Stimulated activated CD4-positive, alpha-beta T cell treated with anti-CD3 and anti-CD28 coated beads, Interleukin-12 subunit alpha, Interleukin-12 subunit beta, amount 100 ng/mL, for 4 hours (primary cell): ENCODE measurements at places on chromosomes 1 and 21.

DNA sequence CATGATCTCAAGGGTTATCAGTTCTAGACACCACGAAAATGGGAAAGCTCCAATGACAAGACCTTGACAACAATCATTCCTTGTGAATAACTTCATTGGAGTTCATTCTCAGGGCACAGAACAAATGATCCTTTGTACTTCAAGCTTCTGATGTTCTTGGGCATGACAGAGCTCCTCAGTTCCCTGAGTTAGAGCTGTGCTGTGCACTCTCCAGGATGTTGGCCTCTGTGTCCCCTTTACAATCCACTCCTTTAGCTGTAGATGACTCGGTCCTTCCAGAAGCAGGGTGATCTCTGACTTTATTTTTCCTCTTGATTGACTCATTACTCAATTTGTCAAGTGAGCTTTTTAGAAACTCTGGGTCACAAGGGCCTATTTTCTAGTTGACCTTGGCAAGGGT, 3.9 kb upstream of the FAM78B start:
- DNase-seq = no peak

GRCh38 chr1:11978301-11978700, 1.9 kb upstream of the MFN2 start:
- DNase-seq = no peak

- DNase-seq = no peak
These were observed 14.3 kb upstream of the PROK1 start for GRCh38 chr1:110436635-110437034.

DNA sequence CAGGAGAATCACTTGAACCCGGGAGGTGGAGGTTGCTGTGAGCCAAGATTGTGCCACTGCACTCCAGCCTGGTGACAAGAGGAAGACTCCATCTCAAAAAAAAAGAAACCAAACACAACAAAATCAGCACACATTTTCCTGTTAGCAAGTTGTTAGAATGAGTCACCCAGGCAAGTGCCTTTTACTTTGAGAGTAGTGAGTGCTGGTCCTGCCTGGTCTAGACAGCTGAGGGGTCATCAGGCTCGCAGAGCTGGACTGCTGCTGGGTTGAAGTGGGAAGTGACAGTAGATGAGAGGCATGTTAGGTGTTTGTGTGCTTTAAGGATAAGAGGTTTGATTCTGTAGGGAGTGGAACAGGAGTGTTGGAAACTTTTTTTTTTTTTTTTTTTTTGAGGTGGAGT, 31.9 kb downstream of the GNPAT start:
- no peak for DNase-seq

- DNase-seq = no peak
These were observed 28.0 kb downstream of the DENND2D start for GRCh38 chr1:111172463-111172862.

DNA sequence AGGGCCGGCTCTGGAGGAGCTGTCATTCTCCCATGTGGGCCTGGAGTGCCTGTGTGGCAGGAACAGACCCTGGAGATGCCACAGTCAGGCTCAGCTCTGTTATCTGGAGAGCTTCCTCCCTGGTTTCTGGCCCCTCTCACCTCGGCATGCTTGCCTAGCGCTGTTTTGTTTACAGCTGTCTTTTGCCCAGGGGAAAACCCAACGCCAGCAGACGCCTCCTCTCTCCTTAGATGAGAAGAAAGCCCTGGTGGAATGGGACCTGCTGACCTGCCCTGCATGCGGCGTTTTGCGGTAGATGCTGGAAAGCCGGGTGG, 104.9 kb downstream of the CRYAA start:
- no peak for DNase-seq

DNA sequence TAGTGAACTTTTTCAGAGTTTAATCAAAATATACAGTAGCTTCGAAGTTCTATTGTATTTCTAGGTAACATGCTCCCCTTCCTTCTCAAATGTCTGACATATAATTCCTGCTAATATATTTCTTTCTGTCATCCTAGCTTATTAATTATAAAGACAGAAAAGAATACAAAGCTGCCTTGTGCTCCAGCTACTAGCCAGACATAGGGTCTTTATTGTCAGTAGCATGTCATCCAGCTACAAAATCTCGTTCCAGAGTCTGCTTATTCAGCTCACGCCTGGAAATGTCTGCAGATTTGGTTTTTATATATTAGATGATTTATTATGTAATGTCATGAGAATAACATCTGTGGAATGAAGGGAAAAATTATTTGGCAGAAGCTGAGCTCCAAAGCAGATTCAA, 1102.8 kb downstream of the BRINP3 start:
- DNase-seq = no peak

GRCh38 chr1:21782349-21782867, 541 bp downstream of the USP48 start:
- DNase-seq = peak; percentile 33

DNA sequence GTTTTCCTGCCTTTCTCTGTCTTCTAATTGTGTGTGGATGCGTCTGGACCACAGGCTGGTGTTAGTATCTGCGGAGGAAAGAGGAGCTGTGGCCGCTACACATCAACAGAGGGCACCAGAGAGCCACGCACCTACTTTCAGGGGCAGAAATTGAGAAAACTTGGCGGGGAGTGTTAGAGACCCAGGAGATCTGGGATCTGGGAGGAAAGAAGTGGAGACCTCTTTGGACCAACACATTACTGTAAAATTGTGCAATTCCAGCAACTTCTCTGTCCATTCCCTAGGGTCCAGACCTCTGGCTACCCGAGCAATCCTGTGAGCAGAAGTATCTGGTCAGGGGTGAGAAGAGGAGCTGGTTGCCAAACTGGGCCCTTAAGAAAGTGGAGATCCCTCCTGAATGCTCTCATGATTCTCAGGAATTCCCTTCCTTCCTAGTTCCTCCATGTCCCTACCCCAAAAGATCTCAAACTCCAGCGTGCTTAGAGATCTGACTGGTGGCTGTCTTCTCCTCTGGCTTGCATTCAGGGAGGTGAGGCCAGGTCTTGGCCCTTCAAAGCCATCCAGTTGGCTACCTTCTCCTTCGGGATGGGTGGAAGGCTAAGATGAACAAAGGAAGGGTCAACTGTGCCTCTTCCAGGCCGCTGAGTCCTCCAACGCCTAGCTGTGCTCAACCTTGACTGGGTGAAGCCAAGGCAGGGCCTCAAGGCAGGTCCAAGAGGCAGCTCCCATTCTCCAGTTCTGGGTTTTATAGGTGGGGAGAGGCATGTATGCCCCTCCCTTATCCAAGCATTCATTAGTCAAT, 1.2 kb upstream of the KIRREL1 start:
- peak; percentile 28 for DNase-seq

DNA sequence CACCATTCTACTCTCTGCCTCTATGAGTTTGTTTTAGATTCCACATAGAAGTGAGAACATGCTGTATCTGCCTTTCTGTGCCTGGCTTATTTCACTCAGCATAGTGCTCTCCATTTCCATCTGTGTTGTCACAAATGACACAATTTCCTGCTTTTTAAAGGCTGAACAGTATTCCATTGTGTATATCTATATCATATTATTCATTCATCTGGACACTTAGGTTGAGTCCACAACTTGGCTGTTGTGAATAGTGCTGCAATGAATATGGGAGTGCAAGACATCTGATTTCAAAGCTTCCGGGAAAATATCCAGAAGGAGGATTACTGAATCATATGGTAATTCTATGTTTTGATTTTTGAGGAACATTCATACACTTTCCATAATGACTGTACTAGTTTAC, 20.1 kb upstream of the DONSON start:
- no peak for DNase-seq

- DNase-seq = no peak
These were observed 235.5 kb upstream of the RRP15 start for GRCh38 chr1:218049641-218050040.

- no peak for DNase-seq
These were observed 28.3 kb downstream of the MTF2 start for GRCh38 chr1:93107395-93107794.

DNA sequence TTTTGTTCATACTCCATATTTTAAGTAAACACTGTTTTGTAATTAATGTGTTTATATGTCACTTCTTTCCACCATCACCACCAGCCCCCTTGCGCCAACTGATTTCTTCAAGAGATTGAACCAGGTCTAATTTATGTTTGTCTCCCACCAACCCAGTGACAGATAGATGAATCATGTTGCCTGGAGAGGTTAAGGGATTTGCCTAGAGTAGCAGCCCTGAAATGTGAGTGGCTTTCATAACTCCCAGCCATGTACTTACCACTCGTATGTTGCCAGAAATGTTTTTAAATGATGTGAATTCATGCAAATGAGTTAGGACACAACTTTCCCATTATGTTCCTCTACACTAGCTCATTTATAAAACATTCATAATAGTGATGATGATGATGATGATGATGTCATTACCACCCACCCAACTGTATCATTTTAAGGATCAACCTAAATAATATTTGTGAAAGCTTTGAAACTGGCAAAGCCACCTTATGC, 86.9 kb downstream of the LRRC8D start:
- DNase-seq = no peak
